ENCODE measurements at places on chromosomes 4 and X.

GRCh38 chr4:155974476-155974749 is 20.7 kb upstream of the CTSO start:
- no peaks in the 10 kb centered on the region for H3K4me1 ChIP-seq
- peaks cover 3% of the 10 kb centered on the region for H3K27me3 ChIP-seq
- no peak overlapping the region for H3K4me3 ChIP-seq
- no peak overlapping the region for H3K27ac ChIP-seq
- no peaks in the 10 kb centered on the region for H3K36me3 ChIP-seq

DNA sequence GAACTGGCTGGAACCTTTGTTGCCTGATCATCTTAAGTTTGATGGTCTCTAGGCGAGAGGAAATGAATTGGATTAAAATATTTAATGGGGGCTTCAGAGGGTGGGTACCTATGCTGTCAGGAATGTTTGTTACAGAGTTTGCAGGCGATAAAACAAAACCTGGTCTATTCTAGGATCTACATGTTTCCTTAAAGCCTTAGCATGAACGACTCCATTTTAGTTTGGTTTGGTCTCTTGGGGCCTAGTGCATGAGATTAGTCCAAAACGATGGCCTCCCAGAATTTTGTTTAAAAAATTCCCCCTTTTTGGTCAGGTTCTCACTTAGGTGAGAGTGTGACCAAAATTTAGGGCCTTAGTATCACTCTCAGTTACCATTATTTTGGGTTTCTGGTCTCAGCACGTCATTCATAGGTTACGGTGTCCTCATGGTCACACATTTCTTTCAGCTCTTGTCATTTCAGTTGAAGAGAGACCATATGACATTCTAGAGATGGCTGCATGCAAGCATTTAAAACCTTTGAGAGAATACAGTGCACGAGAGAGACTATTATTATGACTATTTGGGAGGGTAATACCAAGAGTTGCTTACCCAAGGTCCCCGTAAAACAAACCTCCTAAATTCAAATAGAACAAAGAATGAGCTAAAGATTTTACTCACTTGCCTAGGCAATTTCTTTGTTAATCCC is 13.8 kb downstream of the MOB1B start:
- H3K27me3 ChIP-seq: no peaks in the 10 kb centered on the region
- no peak overlapping the region for H3K4me3 ChIP-seq
- no peak for DNase-seq
- no peaks in the 10 kb centered on the region for H3K4me1 ChIP-seq

DNA sequence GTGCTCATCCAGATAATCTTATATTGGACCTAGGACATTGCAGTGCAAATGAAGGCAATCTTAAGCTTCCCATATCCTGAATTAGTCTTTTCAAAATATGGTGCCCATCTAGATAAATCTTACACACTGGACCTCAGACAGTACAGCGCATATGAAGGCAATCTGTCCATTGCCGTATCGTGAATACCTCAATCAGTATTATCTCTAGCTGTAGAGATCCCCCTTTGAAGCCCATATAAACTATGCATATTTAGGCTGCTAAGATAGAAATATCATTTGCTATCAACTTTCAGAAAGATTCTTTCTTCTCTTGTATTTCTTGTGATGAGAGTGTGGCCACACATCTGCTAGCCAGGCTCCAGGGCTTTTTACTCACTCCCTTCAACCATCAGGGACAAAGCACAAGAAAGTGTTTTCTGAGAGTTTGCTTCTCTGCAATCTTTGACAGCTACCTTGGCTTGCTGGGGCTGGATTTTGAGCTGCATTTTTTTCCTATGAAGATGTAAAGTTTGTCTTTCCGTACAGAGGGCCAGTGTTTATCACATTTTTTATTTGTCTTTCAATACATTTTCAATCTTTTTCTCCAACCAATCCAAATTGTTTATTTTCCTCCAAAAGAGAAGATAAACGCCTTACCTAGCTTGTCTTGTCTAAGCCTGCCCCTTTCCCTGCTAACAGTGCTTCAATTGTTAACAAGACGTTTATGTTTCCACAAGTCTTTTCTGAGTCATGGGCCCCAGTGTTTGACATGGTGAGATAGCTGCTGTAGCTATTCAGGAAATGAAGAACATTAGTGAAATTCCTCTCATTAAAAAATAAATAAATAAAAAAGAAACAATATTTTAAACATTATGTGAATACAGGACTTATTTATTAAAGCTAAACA is 57.6 kb upstream of the FAT1 start:
- no peaks in the 10 kb centered on the region for H3K4me1 ChIP-seq
- H3K36me3 ChIP-seq: no peaks in the 10 kb centered on the region
- DNase-seq: no peak

DNA sequence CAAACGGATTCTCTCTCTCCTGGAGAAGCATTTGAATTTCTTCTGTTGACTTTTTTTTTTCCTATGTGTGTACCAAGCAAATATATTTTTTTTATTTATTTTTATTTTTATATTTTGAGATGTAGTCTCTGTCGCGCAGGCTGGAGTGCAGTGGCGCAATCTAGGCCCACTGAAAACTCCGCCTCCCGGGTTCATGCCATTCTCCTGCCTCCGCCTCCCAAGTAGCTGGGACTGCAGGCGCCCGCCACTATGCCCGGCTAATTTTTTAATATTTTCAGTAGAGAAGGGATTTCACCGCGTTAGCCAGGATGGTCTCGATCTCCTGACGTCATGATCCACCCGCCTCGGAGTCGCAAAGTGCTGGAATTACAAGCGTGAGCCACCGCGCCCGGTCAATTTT is 549.5 kb upstream of the GNPDA2 start:
- H3K4me3 ChIP-seq: no peak overlapping the region
- no peaks in the 10 kb centered on the region for H3K36me3 ChIP-seq
- H3K4me1 ChIP-seq: no peaks in the 10 kb centered on the region
- DNase-seq: no peak
- H3K27me3 ChIP-seq: no peaks in the 10 kb centered on the region

GRCh38 chr4:159317203-159317602 is 214.3 kb downstream of the RAPGEF2 start:
- no peak for DNase-seq
- H3K4me3 ChIP-seq: no peak overlapping the region
- H3K27ac ChIP-seq: no peak overlapping the region
- H3K4me1 ChIP-seq: no peaks in the 10 kb centered on the region
- no peaks in the 10 kb centered on the region for H3K27me3 ChIP-seq

GRCh38 chr4:84258905-84259830 is 239.9 kb downstream of the NKX6-1 start:
- H3K27ac ChIP-seq: no peak overlapping the region
- H3K27me3 ChIP-seq: no peaks in the 10 kb centered on the region
- no peak for DNase-seq
- H3K4me1 ChIP-seq: no peaks in the 10 kb centered on the region
- no peaks in the 10 kb centered on the region for H3K36me3 ChIP-seq

GRCh38 chrX:130497531-130497930 is 95.7 kb downstream of the RBMX2 start:
- H3K36me3 ChIP-seq: no peaks in the 10 kb centered on the region
- no peaks in the 10 kb centered on the region for H3K27me3 ChIP-seq
- no peaks in the 10 kb centered on the region for H3K4me1 ChIP-seq
- H3K27ac ChIP-seq: no peak overlapping the region
- no peak for DNase-seq
- no peak overlapping the region for H3K4me3 ChIP-seq

DNA sequence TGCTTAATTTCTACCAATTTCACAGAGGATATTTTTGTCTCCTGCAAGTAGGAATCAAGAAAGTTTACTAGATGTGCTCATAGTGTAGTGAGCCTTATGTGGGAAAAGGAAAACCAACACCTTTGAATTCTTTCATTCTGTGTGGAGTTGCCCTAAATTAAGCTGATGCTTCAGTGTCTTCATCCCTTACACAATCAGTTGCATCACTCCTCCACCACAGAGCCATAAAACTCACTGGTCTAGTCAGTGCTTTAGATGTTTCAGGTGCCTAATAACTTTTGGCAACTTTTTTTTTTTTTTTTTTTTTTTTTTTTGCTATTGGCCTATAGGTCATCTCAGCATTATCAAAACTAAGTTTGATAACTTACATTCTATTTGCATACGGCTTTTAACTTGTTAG is 41.5 kb downstream of the HHIP start:
- H3K4me3 ChIP-seq: no peak overlapping the region
- no peaks in the 10 kb centered on the region for H3K36me3 ChIP-seq
- DNase-seq: no peak
- no peak overlapping the region for H3K27ac ChIP-seq
- H3K27me3 ChIP-seq: no peaks in the 10 kb centered on the region

- H3K4me1 ChIP-seq: peaks cover 7% of the 10 kb centered on the region
- H3K36me3 ChIP-seq: no peaks in the 10 kb centered on the region
- no peak for DNase-seq
- no peak overlapping the region for H3K4me3 ChIP-seq
Observed at GRCh38 chrX:40537310-40537709, 43.5 kb upstream of the ATP6AP2 start.

GRCh38 chr4:88985088-88985773 is 71.8 kb downstream of the FAM13A start:
- no peak overlapping the region for H3K4me3 ChIP-seq
- no peaks in the 10 kb centered on the region for H3K4me1 ChIP-seq
- peaks cover 11% of the 10 kb centered on the region for H3K36me3 ChIP-seq
- no peaks in the 10 kb centered on the region for H3K27me3 ChIP-seq
- H3K27ac ChIP-seq: no peak overlapping the region

DNA sequence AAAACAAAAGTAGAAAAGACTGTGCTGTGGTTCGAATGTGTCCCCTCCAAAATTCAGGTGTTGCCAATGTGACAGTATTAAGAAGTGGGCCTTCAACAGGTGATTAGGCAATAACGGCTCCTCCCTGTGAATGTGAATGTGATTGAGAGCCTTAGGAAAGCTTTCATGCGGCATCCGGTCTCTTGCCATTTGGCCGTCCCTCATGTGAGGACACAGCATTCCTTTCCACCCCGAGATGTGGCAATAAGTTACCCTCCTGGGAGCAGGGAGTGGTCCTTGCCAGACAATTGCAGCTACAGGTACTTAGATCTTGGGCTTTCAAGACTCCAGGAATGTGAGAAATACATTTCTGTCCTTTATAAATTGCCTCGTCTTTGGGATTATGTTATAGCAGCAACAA is 129.3 kb downstream of the CPEB2 start:
- no peak overlapping the region for H3K27ac ChIP-seq
- DNase-seq: no peak
- H3K4me1 ChIP-seq: no peaks in the 10 kb centered on the region
- no peaks in the 10 kb centered on the region for H3K36me3 ChIP-seq

GRCh38 chrX:103183912-103184311 is 31.0 kb upstream of the BEX4 start:
- no peak for DNase-seq
- H3K27me3 ChIP-seq: no peaks in the 10 kb centered on the region
- no peaks in the 10 kb centered on the region for H3K4me1 ChIP-seq
- no peaks in the 10 kb centered on the region for H3K36me3 ChIP-seq

DNA sequence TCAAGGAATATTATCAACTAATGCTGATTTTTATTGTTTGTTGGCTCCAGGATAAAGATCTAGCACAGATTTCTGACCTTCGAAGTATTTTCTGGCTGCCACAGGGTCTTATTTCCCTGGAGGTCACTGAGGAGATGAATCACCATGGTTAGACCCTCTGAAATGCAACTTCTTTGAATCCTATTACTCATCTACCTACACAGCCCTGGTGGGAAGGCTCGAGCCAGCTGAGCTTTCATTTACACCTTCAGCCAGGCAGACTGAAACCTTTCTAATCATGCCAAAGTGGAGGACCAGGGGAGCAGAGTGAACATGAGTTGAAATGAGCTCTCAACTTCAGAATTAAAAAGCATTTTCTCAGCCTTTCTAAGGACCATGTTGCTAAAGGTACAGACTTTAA is 130.5 kb downstream of the SMIM20 start:
- H3K27me3 ChIP-seq: peaks cover 2% of the 10 kb centered on the region
- no peak overlapping the region for H3K27ac ChIP-seq
- no peaks in the 10 kb centered on the region for H3K4me1 ChIP-seq
- H3K36me3 ChIP-seq: no peaks in the 10 kb centered on the region

DNA sequence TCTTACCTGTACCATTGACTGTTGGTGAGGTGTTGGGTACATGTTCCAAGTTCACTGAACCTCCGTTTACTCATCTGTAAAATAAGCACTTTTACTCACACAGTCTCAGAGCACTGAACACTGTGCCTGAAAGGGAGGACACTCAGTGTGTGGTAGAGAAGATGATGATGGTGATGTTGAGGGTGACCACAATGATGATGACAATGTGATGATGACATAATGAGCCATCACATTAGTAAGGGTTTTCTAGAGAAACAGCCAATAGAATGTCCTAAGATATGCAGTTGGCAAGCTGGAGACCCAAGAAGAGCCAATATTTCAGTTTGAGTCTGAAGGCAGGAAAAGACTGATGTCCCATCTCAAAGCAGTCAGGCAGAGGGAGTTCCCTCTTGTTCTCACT is 315.4 kb upstream of the IGFBP7 start:
- DNase-seq: no peak
- H3K4me3 ChIP-seq: no peak overlapping the region
- no peaks in the 10 kb centered on the region for H3K4me1 ChIP-seq
- no peak overlapping the region for H3K27ac ChIP-seq
- H3K27me3 ChIP-seq: peaks cover 2% of the 10 kb centered on the region

DNA sequence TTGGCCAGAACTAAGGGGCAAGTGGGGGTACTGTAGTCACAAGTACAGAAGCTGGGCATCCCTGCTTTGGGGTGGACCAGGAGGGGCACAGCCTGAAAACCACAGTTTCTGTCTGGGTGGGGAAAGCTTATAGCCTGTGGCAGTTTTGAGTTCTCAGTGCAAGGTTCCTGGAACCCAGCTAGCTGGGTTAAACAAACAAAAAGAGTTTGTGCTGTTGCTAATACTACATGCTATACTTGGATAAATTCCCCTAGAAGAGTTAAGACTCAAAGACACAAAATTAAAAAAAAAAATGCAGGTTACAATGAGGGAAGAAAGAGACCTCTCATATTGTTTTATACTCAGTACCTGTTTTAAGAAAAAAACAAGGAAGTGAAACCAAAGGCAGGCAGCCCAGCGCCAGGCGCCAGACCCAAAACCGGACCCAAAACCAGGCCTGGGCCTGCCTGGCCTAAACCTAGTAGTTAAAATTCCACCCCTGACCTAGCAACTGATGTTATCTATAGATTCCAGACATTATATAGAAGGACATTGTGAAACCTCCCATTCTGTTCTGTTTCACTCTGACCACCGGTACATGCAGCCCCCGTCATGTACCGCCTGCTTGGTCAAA is 50.8 kb downstream of the SLC2A9 start:
- no peak overlapping the region for H3K4me3 ChIP-seq
- H3K27ac ChIP-seq: no peak overlapping the region
- H3K4me1 ChIP-seq: no peaks in the 10 kb centered on the region
- H3K27me3 ChIP-seq: no peaks in the 10 kb centered on the region
- H3K36me3 ChIP-seq: no peaks in the 10 kb centered on the region
- no peak for DNase-seq

- H3K36me3 ChIP-seq: no peaks in the 10 kb centered on the region
- DNase-seq: no peak
- H3K4me1 ChIP-seq: no peaks in the 10 kb centered on the region
- H3K27ac ChIP-seq: no peak overlapping the region
- no peak overlapping the region for H3K4me3 ChIP-seq
Observed at GRCh38 chr4:6338951-6339817, 69.5 kb downstream of the WFS1 start.

DNA sequence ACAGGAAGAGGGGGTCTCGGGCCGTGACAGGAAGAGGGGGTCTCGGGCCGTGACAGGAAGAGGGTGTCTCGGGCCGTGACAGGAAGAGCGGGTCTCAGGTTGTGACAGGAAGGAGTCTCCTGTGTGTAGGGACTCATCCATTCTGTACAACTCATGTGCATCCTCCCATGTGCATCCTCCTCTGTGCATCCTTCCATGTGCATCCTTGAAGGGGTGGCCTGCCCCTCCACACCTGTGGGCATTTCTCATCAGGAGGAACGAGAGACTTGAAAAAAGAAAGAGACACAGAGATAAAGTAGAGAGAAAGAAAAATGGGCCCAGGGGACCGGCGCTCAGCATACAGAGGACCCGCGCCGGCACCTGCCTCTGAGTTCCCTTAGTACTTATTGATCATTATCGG is 30.2 kb upstream of the PLCXD1 start:
- no peaks in the 10 kb centered on the region for H3K27me3 ChIP-seq
- no peaks in the 10 kb centered on the region for H3K4me1 ChIP-seq
- H3K27ac ChIP-seq: peak overlapping the region; percentile 25
- no peaks in the 10 kb centered on the region for H3K36me3 ChIP-seq
- H3K4me3 ChIP-seq: no peak overlapping the region

Measured in common myeloid progenitor, CD34-positive (primary cell).